Kidney epithelial cell (primary cell): ENCODE measurements at places on chromosomes 6 and 20. TPM values are rescaled to one million over a fixed set of nuclear protein-coding genes. Genes with fewer than 3 reads are reported as not detected.

GRCh38 chr6:24827970-24828369 is 29.3 kb upstream of the ARMH2 start:
- no peak for DNase-seq

GRCh38 chr6:111250791-111251354 is 163.6 kb downstream of the SLC16A10 start:
- no peak for DNase-seq

GRCh38 chr20:2690718-2691117 is 1.9 kb upstream of the EBF4 start:
- no peak for DNase-seq

DNA sequence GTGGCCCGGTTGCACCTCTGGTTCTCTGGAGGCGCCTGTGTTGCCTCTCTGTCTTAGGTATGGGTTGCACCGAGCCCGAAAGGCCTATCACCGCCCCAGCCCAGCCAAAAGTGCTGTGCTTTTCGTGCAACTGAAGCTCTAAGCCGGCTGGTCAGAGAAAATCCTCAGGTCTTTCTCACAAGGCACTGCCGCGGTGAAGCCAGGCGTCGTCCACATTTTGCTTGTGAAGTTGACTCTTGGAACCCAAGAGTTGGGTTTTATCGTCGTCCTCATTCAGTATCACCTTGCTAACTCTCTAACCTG is 726 bp upstream of the EMILIN3 start:
- DNase-seq = no peak

DNA sequence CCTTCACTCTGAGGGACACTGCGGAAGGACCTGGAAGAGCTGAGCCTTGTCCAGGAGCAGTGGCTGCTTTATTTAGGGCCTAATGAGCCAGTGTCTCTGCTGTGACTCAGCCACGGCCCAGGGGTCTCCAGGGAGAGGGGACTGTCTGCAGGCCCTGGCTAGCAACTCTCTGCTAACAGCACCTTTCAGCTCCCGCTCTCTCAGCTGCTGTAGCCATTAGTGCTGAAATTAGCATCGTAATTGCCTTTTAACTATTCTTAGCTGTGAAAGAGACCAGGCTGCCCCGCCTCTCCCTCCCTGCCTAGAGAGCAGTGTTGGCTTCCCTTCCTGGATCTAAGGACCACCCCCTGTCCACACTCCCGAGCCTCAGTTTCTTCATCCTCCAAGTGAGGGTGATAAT is 53.1 kb upstream of the SLC32A1 start:
- DNase-seq = no peak

OLIG3 gene
- not detected in 2 replicates for total RNA-seq

KCNS1 gene
- 4.3 and 6.9 TPM in 2 replicates for total RNA-seq
